Fibroblast of skin of back (primary cell): ENCODE measurements at places on chromosomes 1 and 21.

GRCh38 chr1:2980073-2980791 is 41.0 kb upstream of the ACTRT2 start:
- no peak for DNase-seq

DNA sequence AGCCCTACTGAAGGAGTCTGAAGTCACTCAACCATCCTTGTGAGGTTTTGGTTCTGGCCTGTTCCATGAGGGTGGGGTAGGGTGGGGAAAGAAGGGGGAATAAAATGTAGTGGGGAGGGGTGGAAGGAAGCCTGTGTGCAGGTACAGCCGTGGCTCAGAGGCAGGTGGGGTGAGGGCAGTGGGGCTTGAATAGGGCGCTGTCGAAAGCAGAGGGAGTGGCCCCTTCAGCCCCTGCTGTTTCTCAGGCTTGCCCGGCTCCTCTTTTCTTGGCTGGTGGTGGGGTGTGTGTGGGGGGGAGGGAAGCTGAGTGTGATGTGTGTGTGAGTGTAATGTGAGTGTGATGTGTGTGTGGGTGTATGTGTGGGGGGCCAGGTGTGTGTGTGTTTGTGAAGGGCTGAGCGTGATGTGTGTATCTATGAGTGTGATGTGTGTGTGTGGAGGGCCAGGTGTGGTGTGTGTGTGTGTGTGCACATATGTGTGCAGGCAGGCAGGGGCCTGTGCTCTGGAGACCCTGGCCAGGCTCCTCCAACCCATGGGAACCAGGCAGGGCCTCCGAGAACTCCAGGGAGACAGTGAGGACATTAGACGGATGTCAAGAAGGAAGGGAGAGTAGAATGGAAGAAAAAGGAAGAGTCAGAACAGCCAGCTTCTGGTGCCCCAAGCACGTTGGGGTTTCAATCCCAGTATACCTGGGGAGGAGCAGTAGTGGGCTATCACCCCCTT is 9.0 kb downstream of the SOX13 start:
- no peak for DNase-seq

- DNase-seq, result no peak
These were observed 9.1 kb downstream of the SH3GLB1 start for GRCh38 chr1:86713477-86713876.

DNA sequence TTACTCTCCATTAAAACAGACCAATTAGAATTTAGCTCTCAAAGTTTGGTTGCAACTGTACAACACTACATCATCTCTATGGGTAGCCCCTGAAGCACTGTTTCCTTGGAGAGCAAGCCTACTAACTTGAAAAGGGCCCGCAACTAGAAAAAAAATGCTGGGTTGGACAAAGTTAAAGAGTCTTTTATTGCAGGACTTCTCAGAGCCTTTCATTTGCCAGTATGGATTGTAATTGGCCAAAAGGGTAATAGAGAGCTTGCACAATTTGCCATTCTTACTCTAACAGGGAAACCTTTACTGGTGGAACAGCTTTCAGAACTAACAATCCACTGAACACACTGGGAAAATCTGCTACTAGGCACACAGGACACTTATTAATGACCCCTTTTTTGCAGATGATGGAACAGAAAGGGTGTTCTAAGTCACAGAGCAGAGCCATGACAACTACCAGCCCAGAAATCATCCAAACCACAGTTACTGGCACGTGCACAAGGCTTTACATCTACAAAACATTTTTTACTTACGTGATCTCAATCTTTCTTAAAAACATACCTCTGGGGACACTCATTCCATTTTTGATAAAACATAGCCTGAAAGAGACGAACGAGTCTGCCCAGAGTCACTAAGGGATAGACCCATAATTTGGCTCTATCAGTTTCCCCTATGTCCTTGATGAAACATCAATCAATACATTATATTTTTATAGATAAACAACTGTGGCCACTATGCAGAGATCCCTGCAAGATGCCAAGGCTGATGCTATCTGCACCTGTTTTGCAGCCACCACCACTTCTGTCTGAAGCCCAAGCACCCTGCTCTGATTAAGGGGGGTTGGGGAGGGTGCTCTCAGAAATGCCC is 176.3 kb upstream of the EDN2 start:
- DNase-seq, result no peak

GRCh38 chr1:89698624-89699023 is 65.7 kb downstream of the LRRC8C start:
- no peak for DNase-seq
